NCI-H146 (cell line): ENCODE measurements at places on chromosomes 5 and 9.
A peak's percentile ranks its signal among the peaks of the same experiment; 100 is the strongest.

- no peak for DNase-seq
Measured at GRCh38 chr9:5571629-5572232, 57.2 kb upstream of the RIC1 start.

GRCh38 chr5:179342577-179342976 is 2.7 kb downstream of the ADAMTS2 start:
- DNase-seq: no peak

- DNase-seq: no peak
Measured at GRCh38 chr5:101437351-101437750, 534.3 kb upstream of the ST8SIA4 start.

- DNase-seq: peak; percentile 42
Measured at GRCh38 chr5:133052317-133053175, 733 bp downstream of the HSPA4 start.

DNA sequence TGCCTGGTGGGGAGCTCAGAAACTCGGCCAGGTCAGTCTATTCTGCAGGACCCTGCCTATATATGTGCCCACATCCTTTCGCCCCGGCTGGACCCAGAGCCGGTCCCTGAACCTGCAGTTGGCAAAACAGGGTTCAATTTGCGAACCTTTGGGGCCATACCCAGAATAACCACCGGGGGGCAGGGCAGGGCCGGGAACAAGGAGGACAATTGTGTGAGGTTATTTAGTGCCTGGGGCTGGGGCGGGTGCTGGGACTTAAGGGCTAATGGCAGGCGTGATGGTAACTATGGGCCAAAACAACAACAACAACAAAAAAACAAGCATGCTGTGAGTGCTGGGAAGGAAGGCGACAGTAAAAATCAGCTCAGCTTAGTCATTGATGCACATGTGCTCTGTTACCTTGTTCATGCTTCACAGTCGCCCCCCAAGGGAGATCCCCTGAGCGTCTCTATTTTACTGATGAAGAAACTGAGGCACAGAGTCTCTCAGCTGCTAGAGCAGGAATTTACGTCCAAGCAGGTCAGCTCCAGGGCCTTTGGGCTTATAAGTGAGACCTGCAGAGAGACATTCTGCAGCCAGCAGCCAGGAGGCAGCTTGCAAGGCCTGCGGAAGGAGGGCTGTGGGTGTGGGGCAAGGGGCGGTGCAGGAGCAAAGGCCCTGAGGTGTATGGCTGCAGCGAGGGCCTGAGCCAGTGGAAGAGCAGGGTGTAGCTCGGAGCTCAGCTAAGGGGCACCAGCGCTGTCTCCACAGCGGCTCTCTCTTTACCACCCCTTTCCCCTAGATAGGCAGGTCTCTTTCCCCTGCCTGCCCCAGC is 106.0 kb downstream of the PHF2 start:
- peak; percentile 46 for DNase-seq

DNA sequence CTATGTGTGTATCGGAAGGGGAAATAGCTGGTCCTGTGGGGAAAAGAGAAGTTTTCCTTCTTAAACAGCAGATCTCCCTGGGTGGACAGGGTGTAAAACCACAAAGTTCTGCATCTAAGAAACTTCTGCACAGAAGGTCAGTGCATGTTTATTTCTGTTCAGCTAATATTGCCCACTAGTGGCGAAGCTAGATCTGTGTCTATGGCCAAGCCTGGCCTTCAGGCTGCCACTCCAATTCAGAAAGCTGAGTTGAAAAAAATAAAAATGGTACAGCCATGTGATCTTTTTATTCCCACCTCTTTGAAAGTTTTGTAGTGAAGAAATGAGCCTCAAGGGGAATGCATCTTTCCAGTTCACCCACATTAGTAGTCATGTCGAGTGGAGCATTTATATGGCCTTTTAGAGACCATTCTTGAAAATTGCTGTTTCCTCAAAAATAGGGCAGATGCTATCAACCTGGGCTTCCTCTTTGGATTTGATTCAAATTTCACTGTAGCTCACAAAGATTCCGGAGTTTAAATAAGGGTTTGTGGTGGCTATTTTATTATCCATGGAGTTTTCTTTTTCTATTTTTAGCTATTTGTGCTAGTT is 488.0 kb downstream of the PRELID2 start:
- DNase-seq: peak; percentile 1

DNA sequence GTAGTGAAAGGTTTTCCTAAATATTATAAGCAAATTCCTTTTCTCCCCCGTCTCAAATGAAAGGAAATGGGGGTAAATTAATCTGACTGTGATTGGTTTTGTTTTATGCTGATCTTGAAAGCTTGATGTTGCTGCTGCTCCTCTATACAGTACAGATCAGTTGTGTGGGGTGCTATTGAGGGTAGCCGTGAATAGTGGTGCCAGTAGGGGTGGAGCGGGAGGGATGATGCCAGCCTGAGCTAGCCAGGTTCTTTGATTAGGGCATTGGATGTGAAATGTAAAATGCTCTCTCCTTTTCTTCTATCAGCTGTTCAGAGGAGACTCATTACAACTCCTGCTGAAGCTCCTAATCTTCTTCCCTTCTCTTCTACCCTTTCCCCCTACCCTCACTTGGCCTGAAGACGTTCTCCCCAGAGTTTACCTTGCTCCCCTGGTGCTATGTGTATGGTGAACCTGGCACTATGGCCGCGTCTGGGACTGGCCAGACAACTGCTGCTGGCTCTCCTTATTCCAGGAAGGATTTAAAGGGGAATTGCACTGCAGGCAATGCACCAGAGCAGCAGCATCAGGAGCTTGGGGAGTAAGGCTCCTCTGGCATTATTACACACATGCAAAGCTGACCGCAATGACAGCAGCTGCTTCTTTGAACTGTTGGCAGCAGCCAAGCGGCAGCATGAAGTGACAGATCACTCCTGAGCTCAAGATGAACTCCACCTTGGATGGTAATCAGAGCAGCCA is 566 bp downstream of the GPR21 start:
- DNase-seq: no peak

DNA sequence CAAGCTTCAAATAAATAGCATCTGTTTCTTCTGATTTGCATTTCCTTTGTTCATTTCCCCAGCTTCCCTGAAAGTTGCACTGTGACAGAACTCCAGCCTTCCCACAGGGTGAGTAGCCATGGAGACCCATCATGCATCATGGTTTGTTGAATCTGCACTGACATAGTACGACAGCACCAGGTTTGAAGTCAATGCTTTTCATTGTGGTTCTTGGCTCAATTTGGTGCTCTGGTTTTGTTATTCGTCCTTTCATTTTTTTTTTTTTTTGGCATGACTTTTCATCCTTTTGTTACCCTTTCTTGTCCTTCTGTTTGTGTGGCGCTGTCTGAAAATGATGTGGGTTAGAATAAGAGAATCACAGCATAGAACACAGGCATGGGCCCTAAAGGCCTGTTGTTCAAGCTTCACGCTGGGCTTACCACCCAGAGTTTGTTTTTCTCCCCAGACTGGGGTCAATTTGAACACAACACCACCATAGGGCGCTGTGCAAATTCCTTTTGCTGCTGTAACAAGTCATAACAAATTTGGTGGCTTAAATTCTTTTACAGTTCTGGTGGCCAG is 206.2 kb upstream of the CDH10 start:
- DNase-seq: no peak

DNA sequence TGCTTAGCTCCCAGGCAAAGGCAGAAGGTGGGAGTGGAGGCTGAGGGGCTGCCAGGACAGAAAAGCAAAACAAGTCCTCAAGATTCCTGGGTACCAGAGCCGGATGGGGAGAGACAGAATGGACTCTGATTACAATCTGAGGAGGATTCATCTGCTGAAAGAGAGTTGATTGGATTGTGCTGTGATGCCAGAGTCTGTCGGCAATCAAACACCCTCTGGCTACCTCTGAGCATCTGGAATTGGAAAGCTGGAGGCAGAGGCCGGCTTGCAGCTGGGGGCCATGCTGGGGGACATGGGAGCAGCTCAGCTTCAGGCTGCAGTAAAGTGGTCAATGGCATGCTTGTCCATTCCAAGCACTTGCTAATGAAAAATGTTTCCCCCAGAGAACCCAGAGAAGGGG is 59.3 kb downstream of the ASTN2 start:
- DNase-seq: no peak

DNA sequence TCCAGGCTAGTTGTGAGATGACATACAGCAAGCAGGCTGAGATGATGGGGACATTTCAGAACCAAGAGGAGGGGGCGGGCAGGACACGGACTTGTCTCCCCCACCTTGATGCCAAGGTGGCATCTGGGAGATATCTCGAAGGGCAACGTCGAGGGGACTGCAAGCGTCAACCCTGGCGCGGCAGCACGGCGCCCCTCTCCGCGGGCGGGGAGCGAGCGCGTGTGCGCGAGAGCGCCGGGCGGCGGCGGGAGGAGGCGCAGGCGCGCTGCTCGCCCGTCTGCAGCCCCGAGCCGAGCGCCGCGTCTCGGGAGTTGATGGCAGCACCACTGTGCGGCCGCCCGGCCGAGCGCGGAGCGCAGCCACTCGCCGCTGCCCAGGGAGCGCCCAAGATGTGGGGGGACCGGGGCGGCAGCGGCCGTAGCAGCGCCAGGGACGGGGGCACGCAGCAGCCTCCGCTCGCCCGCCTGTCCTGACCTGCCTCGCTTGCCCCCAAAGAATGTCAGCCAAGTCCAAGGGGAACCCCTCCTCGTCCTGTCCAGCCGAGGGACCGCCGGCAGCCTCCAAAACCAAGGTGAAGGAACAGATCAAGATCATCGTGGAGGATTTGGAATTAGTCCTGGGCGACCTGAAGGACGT is at the start of gene PRR16:
TSS of gene PRR16 (plus strand) at position 310 of the 636 bp plus-strand sequence.
- peak; percentile 3 for DNase-seq

DNA sequence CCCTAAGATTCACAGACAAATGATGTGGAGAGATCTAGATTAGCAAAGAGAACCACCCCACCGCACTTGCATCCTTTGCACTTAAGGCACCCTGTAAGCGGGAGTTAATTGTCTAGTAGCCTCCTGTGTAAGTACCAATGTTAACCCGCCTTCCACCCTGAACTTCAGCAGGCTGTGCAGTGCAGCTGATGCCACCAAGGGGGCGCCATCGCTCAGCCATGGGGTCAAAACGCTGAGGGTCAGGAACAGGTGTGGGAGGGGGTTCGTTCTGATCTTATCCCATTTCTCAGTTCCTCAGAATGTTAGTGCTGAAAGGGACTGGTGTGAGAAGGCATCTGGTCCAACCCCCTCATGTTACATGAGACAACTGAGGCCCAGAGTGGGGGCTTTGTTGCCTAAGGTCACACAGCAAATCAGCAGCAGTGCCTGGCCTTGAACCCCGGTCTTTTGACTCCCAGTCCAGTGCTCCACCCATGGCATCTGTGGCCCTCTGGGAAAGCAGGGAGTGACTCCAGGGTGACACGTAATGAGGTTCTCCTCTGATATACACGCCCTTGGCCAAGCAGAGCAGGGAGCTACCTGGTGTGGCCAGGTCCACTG is 57.3 kb downstream of the CYFIP2 start:
- no peak for DNase-seq

- DNase-seq: no peak
Measured at GRCh38 chr9:91676046-91676445, 252.4 kb upstream of the NFIL3 start.

GRCh38 chr9:103837940-103838339 is 256.2 kb upstream of the SMC2 start:
- DNase-seq: no peak

GRCh38 chr9:92463984-92464383 is 18.3 kb downstream of the ASPN start:
- no peak for DNase-seq

- DNase-seq: no peak
Measured at GRCh38 chr5:40073927-40074326, 605.8 kb upstream of the PTGER4 start.

DNA sequence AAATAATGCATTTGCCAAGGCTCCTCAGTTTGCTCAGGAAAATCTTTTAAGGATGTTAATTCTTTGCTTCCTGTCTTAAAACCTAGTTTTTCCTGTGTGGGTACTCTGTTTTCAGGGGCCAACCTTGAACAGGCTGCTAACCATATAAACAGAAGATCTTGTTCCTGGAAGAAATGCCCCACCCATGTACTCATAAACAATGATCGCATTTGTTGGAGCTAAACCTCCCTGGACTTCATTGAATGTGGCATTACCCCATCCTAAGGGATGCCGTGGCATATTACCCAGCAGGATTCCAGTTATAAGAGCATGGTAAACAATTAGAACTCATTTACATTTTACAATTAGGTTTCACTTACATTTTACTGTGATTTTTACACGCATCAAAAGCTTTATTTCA is 436.0 kb downstream of the ZNF608 start:
- peak; percentile 17 for DNase-seq

DNA sequence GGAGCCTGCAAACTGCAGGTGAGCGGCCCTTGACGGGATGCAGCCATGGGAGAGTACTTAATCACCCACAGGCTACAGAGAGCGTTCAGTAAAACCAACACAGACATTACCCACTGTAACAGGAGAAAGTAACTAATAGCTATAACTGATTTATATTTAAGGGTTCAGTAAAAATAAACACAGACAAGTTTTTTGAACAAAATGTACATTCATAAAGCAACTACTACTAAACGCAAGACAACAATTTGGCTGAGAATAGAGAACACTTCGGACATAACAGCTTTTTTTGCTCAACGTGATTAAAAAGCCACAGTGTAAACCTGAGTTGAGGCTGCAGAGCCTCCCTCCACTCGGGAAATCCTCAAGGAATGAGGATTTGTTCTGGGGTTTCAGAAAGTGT is 61.7 kb downstream of the LIFR start:
- no peak for DNase-seq

- no peak for DNase-seq
Measured at GRCh38 chr5:10661401-10661800, 97.5 kb downstream of the ANKRD33B start.

DNA sequence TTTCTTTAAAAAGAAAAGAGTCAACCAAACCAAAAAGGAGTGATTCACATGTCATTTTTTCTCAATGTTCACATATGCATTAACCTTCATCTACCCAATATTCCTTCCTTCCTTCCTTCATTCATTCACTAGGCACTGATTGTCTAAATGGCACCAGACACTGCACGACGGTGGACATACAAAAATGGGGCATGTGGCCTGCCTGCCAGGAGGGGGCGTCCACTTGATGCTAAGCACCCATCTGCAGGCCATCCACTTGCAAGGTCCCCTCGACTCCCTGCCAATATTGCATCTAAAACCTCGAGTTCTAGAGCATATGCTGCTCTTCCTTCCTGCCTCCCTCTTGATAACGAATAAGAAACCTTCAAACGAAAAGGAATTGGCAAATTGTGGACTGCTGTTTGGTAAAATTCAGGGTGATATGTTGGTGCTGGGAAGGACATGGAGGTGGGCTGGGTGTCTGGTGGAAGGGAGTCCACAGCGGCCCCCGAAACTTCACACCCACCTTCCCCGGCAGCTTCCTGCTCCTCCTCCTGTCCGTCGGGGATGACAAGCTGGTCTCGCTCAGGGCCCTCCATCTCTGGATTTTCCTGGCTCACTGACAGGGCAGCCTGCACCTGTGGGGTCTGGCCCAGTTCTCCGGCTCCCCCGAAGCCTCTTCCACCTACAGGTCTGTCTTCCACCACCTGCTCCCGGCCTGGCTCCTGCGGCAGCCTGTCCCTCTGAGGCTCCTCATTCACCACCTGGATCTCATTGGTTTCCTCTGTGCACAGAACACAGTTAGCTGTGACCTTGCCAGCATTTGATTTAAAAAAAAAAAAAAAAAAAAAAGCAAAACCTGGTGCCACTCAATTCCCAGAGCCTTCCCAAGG is 64.3 kb downstream of the GOLM1 start:
- DNase-seq: peak; percentile 54
